Bronchial epithelial cell (primary cell): ENCODE measurements at places on chromosomes 2 and 18. TPM values are rescaled to one million over a fixed set of nuclear protein-coding genes. Genes with fewer than 3 reads are reported as not detected.

PSD4 gene
- total RNA-seq = 25.0 and 27.0 TPM in 2 replicates

RND3 gene
- total RNA-seq = 217 and 260 TPM in 2 replicates

CD226 gene
- total RNA-seq = 0.53 and 0.64 TPM in 2 replicates

IFT172 gene
- total RNA-seq = 5.0 and 5.5 TPM in 2 replicates

REG1A gene
- not detected in 2 replicates for total RNA-seq

LBX2 gene
- total RNA-seq = 0.53 and 0.77 TPM in 2 replicates

ALLC gene
- not detected in 2 replicates for total RNA-seq

DUSP2 gene
- total RNA-seq = 1.8 and 5.3 TPM in 2 replicates

CRYGC gene
- not detected in 2 replicates for total RNA-seq

SCG2 gene
- 0.13 and 0.26 TPM in 2 replicates for total RNA-seq

ANO7 gene
- total RNA-seq = under 0.01 and 0.13 TPM in 2 replicates

ALKAL2 gene
- not detected in 2 replicates for total RNA-seq

COL4A3 gene
- under 0.01 and 0.26 TPM in 2 replicates for total RNA-seq

ANKRD53 gene
- total RNA-seq = not detected in 2 replicates

AKAIN1 gene
- total RNA-seq = not detected in 2 replicates

SLC16A14 gene
- 2.4 and 5.4 TPM in 2 replicates for total RNA-seq

TWIST2 gene
- 4.6 and 7.4 TPM in 2 replicates for total RNA-seq

ALPI gene
- not detected in 2 replicates for total RNA-seq

CYP1B1 gene
- 5.8 and 36.7 TPM in 2 replicates for total RNA-seq

SCN2A gene
- total RNA-seq = under 0.01 TPM in 2 replicates

HOXD13 gene
- total RNA-seq = not detected in 2 replicates

ARHGEF33 gene
- total RNA-seq = 0.26 and 0.38 TPM in 2 replicates

OSBPL6 gene
- 5.3 and 11.8 TPM in 2 replicates for total RNA-seq

CCDC178 gene
- total RNA-seq = 0.53 and 0.90 TPM in 2 replicates

ADAM23 gene
- under 0.01 and 0.13 TPM in 2 replicates for total RNA-seq

GALNT5 gene
- total RNA-seq = 13.6 and 26.1 TPM in 2 replicates

AQP12A gene
- total RNA-seq = not detected in 2 replicates

AQP12B gene
- total RNA-seq = not detected in 2 replicates

CCBE1 gene
- total RNA-seq = 1.6 and 4.9 TPM in 2 replicates

CD207 gene
- total RNA-seq = not detected in 2 replicates

TCF7L1 gene
- total RNA-seq = 1.3 and 1.9 TPM in 2 replicates

APCDD1 gene
- under 0.01 and 0.64 TPM in 2 replicates for total RNA-seq

IKZF2 gene
- 9.0 and 27.4 TPM in 2 replicates for total RNA-seq

EFHD1 gene
- total RNA-seq = not detected in 2 replicates

RASGRP3 gene
- total RNA-seq = 0.38 and 0.79 TPM in 2 replicates

SP110 gene
- total RNA-seq = 0.53 and 1.4 TPM in 2 replicates

IL1R2 gene
- not detected in 2 replicates for total RNA-seq

KLHL14 gene
- total RNA-seq = not detected in 2 replicates

NEU2 gene
- not detected in 2 replicates for total RNA-seq

STPG4 gene
- total RNA-seq = under 0.01 and 0.51 TPM in 2 replicates

SERPINB5 gene
- total RNA-seq = 440 and 513 TPM in 2 replicates

PLCL1 gene
- under 0.01 TPM in 1 of 2 replicates, not detected in the other for total RNA-seq

INPP5D gene
- 24.1 and 26.6 TPM in 2 replicates for total RNA-seq

OSR1 gene
- total RNA-seq = 1.3 and 1.7 TPM in 2 replicates

AGXT gene
- not detected in 2 replicates for total RNA-seq

RPE gene
- 121 and 130 TPM in 2 replicates for total RNA-seq

VPS4B gene
- 120 and 167 TPM in 2 replicates for total RNA-seq

CDH19 gene
- total RNA-seq = under 0.01 and 0.26 TPM in 2 replicates

NFATC1 gene
- 0.53 and 1.7 TPM in 2 replicates for total RNA-seq

CTAGE1 gene
- under 0.01 TPM in 1 of 2 replicates, not detected in the other for total RNA-seq

ALPP gene
- total RNA-seq = not detected in 2 replicates

CCDC141 gene
- total RNA-seq = not detected in 2 replicates

LIPG gene
- 9.5 and 11.5 TPM in 2 replicates for total RNA-seq

PLB1 gene
- 1.5 and 1.6 TPM in 2 replicates for total RNA-seq
